ENCODE measurements at places on chromosomes 2 and 18. TPM values are rescaled to one million over a fixed set of nuclear protein-coding genes. Genes with fewer than 3 reads are reported as not detected.

Gene NAT8
- not detected for total RNA-seq

Gene UGT1A8
- not detected for total RNA-seq

Gene CERKL
- total RNA-seq: not detected

Gene SAG
- total RNA-seq: under 0.01 TPM

Gene SERPINB13
- total RNA-seq: not detected

Gene RAB3GAP1
- total RNA-seq: 43.8 TPM

Gene CCDC150
- total RNA-seq: 5.5 TPM

Gene GLI2
- total RNA-seq: under 0.01 TPM

Gene PAX8
- under 0.01 TPM for total RNA-seq

Gene AKAIN1
- total RNA-seq: not detected

Gene MAPK4
- not detected for total RNA-seq

Gene RASGRP3
- 184 TPM for total RNA-seq
